ENCODE measurements at places on chromosomes 11 and 22.

GRCh38 chr11:86547727-86548126 lies 124.7 kb downstream of the ME3 start:
- no peak for DNase-seq

GRCh38 chr22:28914201-28914600 lies 30.8 kb downstream of the ZNRF3 start:
- DNase-seq, result no peak

DNA sequence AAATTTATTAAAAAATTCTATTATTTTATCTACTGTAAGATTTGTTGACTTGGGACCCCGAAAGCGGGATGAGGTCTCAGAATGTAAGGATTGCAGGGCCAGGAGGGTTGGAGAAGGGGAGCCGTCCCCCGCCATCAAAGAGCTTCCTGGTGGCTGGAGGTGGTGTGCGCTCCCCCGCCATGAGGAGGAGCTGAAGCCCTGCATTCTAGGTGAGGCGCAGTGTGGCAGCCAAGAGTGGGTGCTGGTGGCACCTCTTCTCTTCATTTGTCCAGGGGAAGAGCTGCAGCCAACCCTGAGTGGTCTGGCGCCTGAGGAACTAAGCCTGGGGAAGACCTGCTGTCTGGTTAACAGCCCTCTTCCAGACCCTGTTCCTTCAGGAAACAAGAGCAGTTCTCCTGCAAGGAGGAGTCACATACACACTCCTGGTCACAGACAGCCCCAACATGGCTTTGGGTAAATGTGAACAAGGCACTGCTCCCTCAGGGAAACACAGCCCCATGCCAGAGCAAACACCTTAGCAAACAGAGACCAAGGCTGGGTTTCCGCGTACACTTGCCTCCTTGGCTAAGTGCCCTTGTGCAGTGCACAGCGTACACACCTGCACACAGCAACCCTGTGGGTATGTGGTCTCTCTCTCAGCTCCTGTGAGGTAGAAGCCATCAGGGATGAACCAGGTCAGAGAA lies 17.3 kb downstream of the RTN4RL2 start:
- DNase-seq, result no peak

DNA sequence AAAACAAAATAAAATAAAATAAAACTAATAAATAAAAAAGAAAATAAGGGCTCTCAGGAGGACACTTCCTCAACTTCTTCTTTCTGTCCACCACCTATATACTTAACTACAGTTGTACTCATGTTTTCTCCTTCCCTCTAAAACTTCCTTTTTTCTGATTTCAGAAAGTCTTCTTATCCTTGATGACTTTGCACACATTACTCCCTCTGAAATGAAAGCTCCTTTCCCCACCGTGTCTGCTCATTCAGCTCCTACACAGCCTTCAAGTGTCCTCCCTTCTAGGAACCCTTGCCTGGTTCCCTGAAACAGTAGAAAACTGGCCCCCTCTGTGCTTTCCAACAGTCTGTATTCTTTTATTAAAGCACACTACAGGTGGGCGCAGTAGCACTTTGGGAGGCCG lies 18.3 kb upstream of the DDX17 start:
- DNase-seq, result no peak

- no peak for DNase-seq
These were observed 8.7 kb downstream of the MS4A15 start for GRCh38 chr11:60765355-60765754.

DNA sequence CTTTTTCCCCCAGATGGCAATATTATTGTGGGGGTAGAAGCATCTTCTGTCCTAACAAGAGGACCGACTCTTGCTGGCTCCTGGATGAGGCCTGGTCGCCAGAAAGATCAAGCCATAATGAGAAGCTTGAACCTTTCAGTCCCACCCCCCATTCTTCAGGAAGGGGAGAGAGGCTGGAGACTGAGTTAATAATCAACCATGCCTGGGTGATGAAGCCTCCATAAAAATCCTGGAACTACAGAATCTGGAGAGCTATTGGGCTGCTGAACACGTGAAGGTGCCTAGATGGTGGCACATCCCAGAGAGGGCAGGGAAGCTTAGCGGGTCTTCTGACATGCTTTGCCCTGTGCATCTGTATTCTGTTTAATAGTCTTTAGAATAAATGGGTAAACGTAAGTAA lies 16.3 kb downstream of the AP5B1 start:
- no peak for DNase-seq

DNA sequence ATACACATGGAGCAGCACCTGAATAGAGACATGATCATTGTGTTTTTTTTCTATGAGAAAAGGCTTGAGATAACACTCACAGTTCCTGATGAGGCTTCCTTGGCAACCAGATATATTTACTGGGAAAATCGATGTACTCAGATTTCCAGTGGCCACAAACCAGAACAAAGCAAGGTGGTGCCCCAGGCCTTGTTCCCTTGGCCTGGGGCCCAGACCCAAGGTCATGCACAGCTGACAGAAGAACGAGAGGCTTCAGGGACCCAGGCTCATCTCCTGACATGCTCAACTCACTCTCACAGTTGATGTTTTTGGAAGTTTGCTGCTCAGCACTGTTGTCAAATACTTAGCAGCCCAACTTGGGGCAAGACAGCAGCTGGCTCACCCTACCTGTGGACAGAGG lies 281.8 kb downstream of the NTM start:
- DNase-seq, result no peak

DNA sequence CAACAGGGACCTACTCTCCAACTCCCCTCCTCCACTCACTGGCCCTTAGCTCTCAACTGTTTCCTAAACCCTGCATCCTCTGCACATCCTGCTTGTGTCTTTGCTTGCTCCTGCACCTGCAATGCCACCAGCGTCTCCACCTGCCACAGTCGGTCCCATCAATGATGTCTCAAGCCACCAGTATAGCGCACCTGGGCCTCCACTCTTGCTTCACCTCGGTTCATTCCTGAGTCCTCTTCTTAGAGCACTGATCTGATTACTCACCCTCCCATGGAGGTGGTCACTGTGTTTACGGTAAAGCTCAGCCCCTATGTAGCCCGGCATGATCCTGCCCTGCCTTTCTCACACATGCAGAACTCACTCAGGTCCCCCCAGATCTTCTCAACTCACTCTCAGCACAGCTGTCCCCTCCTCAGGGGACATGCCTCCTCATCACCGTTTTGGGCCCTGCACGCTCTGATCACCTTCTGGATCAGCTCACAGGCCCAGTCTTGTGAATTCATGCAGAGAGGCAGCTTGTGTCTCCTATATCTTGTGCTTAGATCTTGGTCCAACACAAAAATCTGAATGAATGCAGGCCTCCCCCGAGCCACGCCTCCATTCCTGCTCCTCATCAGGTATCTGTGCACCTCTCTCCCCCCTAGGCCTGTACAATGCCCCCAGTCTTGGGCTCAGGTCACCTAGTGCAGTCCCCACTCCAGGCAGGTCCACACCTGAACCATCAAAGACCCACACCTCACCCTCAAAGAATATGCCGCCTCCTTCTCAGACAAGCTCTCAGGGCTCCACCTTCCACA lies 31.4 kb downstream of the TRIM29 start:
- DNase-seq, result no peak

- DNase-seq, result peak; percentile 35
These were observed 72.3 kb downstream of the ADM start for GRCh38 chr11:10377183-10377582.

DNA sequence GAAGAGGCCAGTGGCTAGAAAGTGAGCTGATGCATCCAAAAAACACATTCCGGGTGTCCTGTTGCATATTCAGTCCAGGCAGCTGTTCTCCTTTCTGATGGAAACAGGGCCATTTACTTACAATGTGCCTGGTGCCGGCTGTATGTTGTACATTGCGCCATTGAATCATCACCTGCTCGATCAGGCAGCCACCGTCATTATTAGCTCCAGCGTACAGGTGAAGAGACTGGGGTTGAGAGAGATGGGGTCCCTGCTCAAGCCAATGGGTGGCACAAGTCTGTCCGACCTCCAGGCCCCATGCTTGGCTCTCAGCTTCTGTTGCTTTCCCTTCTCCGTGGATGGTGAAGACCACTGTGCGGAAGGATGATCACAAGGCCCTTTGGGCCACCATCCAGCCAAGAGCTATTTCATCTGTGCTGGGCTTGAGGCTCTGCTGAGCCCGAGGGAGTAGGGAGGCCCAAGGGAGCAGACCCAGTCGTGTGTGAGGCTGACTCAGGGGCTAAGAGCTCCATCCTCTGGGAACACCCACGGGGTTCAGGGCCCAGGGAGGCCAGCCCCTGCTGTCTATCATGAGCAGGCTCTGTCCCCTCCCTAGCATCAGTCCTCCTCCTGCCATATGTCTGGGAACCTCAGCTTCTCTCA lies 20.7 kb upstream of the EMID1 start:
- no peak for DNase-seq

- no peak for DNase-seq
These were observed 308.0 kb upstream of the ZC3H12C start for GRCh38 chr11:109785198-109785597.
